Astrocyte of the hippocampus (primary cell): ENCODE measurements at places on chromosomes 7 and 10.

GRCh38 chr7:143041346-143041745 is 10.8 kb upstream of the OR6V1 start:
- DNase-seq, result no peak

- DNase-seq, result no peak
Observed at GRCh38 chr7:110568932-110569331, 522.0 kb upstream of the LRRN3 start.

GRCh38 chr10:117431160-117431559 is 55.9 kb upstream of the PDZD8 start:
- peak; percentile 25 for DNase-seq

DNA sequence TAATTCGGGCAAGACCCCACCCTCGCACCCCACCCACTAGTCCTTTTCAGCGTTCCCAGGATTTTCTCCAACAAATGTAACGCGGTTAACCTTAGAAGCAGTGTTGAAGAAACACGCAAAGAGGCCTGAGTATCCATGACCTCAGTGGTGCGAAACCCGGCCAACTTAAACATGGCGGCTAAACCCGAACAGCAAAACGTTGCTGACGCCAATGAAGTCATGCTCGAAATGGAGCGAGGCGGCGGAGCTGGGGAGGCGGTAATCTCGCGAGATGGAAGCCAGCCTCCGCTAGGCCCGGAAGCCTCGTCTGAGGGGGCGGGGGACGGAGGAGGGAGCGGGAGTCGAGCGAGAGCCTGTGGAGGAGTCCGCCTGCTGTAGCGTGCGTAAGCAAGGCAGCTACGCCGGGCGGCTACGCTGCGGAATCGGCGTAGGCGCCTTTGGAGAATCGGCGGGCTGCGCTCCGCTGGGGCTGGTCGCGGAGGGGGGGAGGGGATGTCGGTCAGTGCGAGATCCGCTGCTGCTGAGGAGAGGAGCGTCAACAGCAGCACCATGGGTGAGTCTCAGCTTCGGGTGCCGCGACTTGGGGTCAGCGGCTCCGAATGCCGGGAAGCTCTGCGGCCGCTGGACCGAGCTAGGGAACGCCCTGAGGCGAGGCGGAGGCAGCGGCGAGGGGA is at the start of gene SEPTIN7:
SEPTIN7 (plus strand) TSS at position 340 of the 674 bp plus-strand sequence; CDS start at position 493, 153 bp downstream.
- peak; percentile 100 for DNase-seq

GRCh38 chr7:115779561-115779960 is 251.0 kb downstream of the TFEC start:
- peak; percentile 22 for DNase-seq

DNA sequence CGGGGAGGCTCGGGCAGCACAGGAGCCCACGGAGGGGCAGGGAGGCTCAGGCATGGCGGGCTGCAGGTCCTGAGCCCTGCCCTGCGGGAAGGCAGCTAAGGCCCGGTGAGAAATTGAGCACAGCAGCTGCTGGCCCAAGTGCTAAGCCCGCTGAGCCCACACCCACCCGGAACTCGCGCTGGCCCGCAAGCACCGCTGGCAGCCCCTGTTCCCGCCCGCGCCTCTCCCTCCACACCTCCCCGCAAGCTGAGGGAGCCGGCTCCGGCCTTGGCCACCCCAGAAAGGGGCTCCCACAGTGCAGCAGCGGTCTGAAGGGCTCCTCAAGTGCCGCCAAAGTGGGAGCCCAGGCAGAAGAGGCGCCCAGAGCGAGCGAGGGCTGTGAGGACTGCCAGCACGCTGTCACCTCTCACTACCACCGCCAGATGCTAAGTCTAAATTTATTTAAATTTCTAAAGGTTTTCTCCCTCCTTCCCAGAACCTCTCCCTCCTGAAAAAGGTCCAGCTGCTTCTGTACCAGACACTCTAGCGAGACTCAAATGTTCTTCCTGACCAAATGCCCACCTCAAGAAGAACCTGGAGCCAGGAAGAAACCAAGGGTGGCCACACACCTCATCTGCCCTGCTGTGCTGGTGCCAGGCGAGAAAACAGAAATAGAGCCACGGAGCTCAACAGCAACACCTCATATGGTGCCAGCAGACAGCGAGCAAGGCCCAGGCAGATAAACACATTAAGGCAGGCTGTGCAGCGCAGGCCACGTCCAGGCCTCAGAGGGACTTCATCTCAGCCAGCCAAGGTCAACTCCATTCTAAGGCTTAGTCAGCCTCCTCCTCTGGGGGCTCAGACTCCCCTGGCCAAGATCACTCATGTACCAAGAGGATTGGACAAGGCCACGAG is 47.0 kb downstream of the KCNMA1 start:
- DNase-seq, result no peak

- peak; percentile 63 for DNase-seq
Observed at GRCh38 chr7:2478399-2478785, 2.2 kb upstream of the GRIFIN start.

DNA sequence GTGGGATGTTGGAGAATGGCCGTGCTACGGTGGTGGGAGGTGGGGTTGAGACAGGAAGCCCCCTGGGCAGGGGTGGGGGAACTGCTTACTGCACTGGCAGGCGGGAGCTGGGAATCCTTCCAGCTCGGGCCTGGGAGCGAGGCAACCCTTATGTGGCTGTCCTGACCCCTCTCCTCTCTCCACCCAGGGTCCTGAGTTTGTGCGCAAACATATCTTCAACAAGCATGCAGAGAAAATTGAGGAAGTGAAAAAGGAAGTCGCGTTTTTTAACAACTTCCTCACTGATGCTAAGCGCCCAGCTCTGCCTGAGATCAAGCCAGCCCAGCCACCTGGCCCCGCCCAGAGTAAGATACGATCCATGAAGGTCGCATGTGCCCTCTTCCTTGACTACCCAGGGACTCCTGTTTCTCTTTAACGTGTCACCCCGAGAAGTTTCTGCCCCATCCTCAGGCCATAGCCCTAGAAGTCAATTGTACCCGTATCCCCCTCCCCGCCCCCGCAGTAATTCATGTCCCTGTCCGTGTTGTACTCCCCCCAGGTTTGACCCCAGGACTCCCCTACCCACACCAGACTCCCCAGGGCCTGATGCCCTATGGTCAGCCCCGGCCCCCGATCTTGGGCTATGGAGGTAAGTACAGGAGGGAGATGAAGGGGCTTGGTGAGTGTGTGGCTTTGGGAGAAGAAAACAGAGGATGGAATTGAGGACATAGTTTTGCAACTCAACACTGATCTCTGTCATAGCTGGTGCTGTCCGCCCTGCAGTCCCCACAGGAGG is 1.8 kb downstream of the UFSP1 start:
- DNase-seq, result no peak

GRCh38 chr10:60194421-60194820 is 195.3 kb downstream of the ANK3 start:
- DNase-seq, result no peak

DNA sequence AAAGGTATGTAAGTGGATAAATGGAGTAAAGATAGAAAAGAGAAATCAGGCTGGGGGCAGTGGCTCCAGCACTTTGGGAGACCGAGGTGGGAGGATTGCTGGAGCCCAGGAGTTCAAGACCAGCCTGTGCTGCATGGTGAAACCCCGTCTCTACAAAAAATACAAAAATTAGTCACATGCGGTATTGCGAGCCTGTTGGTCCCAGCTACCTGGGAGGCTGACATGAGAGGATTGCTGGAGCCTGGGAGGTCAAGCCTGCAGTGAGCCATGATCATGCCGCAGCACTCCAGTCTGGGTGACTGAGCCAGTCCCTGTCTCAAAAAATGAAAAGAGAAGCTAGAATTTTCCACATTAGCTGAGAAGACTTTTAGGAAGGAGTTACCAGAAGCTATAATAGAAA is 14.8 kb downstream of the LCOR start:
- no peak for DNase-seq

GRCh38 chr7:20301311-20301939 is 29.3 kb upstream of the ITGB8 start:
- no peak for DNase-seq
